ENCODE measurements at places on chromosomes 16 and 17. TPM values are rescaled to one million over a fixed set of nuclear protein-coding genes. Genes with fewer than 3 reads are reported as not detected.

- H3K27me3 ChIP-seq = no peaks in the 10 kb centered on the region
- peak overlapping the region; percentile 90 for H3K4me3 ChIP-seq
- no peak for DNase-seq
- H3K36me3 ChIP-seq = peaks cover 4% of the 10 kb centered on the region
- peaks cover 44% of the 10 kb centered on the region for H3K4me1 ChIP-seq
Observed at GRCh38 chr17:76452127-76452659, 759 bp downstream of the UBE2O start.

DNA sequence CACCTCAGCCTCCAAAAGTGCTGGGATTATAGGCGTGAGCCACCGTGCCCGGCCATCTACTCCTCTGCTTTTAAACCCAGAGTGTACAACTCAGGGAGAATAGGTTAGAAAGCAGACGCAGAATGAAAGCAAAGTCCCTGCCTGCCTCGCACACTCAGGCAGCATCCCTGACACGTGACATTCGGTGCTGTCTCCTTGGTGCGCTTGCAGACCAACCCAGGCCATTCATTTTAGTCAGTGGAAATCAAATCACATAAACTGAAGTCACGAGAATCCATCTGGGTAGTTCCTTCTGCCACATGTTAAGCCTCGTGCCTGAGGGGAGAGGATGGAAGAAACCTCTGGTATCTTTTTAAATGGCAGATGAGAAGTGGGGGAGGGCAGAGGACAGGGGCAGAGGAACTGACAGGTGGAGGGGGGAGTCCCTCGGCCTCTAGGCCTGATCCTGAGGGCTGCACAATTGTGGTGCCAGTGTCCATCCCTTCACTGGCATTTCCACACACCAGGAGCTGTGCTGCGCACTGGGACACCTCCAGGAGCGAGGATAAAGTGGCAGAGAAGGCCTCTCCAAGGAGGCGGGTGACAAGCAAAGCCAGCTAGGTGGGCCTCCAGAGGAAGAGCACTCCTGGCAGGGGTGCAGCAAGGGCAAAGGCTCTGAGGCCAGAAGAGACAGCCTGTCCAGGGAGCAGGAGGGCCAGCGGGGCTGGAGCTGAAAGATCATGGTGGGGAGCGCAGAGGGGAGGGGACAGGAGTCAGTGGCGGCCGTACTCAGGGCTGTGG is 196.3 kb downstream of the KATNIP start:
- H3K36me3 ChIP-seq = peaks cover 7% of the 10 kb centered on the region
- H3K27ac ChIP-seq = no peak overlapping the region

The ARL5C gene
- total RNA-seq = not detected

The ZG16B gene
- 1.6 TPM for total RNA-seq

DNA sequence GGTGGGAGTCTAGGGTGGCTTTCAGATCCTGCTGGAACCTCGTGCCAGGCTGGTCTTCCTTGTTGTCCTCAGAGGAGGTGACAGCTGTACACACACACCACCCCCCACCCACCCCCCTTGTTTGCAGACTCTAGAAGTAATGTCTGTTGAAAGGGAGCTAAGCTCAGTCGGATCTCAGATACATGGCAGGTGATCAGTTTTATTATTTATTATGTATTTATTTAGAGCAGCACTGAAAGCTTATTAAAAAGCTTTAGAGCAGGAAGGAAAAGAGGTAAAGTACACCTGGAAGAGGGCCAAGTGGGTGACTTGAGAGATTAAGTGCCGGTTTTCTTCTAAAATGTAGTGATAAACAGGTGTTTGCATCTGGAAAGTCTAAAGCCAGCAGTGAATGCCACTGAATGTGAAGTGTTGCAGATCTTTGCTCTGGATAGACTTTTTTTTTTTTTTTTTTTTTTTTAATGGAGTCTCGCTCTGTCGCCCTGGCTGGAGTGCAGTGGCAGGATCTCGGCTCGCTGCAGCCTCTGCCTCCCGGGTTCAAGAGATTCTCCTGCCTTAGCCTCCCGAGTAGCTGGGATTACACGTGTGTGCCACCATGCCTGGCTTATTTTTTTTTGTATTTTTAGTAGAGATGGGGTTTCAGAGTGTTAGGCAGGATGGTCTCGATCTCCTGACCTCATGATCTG is 40.2 kb downstream of the FOXK2 start:
- no peak overlapping the region for H3K4me3 ChIP-seq

DNA sequence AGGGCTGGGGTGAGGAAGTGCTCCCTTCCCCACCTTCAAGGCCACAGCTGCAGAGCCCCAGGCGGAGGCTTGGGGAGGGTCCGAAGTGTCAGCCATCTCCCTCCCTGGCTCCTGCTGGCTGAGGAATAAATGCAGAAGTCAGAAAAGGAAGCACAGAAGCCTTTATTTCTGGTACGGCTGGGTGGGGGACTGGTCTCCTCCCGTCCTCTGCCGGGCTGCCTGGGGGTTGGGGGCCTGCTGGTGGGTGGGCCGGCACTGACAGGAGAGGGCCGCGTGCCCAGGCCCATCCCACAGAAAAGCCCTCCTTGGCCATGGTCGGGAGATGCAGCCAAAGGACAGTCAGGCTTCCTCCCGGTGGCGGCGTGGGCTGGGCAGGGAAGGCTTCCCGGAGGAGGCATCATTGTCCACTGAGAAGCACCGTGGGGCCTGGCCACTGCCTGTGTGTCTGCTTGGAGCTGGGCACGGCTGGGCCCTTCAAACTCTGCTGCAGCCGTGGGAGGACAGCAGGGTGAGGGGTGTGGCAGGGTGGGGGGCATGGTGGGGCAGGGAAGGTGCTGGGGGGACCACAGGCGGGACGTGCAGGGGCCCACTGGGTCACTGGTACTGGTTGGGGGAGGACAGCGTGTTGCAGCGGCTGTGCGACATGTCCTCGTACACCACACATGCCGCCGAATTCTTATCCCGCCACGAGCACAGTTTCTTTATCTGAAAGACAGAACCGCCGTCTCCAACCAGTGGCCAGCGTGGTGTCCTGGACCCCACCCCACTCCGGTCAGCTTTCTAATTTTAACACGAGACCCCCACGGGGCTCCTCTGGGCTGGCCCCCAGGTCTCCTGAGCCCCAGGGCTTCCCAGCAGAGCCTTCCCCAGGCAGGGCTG is 2.4 kb downstream of the CD7 start:
- H3K27ac ChIP-seq = peak overlapping the region; percentile 93
- H3K4me1 ChIP-seq = peaks cover 13% of the 10 kb centered on the region

GRCh38 chr17:28576758-28577465 is at the start of gene ALDOC:
TSS of gene ALDOC (minus strand) at chr17:28576895. CDS start at chr17:28575532, 1,363 bp downstream.
- H3K4me1 ChIP-seq = peaks cover 21% of the 10 kb centered on the region
- DNase-seq = peak; percentile 99
- H3K4me3 ChIP-seq = peak within 1 kb of the TSS; percentile 87
- H3K27ac ChIP-seq = peak within 1 kb of the TSS; percentile 89
- no peaks in the 10 kb centered on the region for H3K27me3 ChIP-seq
- peaks cover 30% of the 10 kb centered on the region for H3K36me3 ChIP-seq

- DNase-seq = no peak
- H3K27ac ChIP-seq = peak overlapping the region; percentile 48
- no peaks in the 10 kb centered on the region for H3K27me3 ChIP-seq
- peaks cover 19% of the 10 kb centered on the region for H3K36me3 ChIP-seq
- H3K4me1 ChIP-seq = peaks cover 16% of the 10 kb centered on the region
Observed at GRCh38 chr16:58584831-58585505, 44.7 kb downstream of the CNOT1 start.

DNA sequence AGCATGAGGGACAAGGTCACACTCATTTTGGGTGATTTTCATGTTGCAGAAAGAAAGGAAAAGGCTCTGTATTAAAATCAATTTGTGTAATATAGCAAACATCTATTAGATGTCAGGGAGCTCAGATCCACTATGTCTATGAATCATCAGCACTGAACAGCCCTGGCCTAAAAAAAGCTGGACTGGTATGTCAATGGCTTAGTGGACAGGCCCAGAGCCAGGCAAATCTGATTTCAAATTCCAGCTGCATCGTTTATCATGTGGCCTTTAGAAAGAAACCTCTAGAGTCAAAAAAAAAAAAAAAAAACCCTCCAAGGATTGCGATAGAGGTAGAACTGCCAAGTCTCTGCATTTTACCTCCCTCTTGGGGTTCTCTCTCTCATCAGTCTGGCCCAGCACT is 5.4 kb downstream of the GAS7 start:
- no peak overlapping the region for H3K4me3 ChIP-seq
- no peak overlapping the region for H3K27ac ChIP-seq
- peaks cover 16% of the 10 kb centered on the region for H3K27me3 ChIP-seq

The TMEM235 gene
- not detected for total RNA-seq

- no peak for DNase-seq
- H3K36me3 ChIP-seq = peaks cover 31% of the 10 kb centered on the region
- H3K4me1 ChIP-seq = peaks cover 26% of the 10 kb centered on the region
- no peak overlapping the region for H3K4me3 ChIP-seq
Observed at GRCh38 chr17:77664097-77664729, 294.3 kb upstream of the TNRC6C start.

GRCh38 chr17:45889579-45889978 is 4.8 kb upstream of the MAPT start:
- DNase-seq = no peak
- no peak overlapping the region for H3K4me3 ChIP-seq
- no peak overlapping the region for H3K27ac ChIP-seq
- peaks cover 8% of the 10 kb centered on the region for H3K4me1 ChIP-seq
- H3K36me3 ChIP-seq = no peaks in the 10 kb centered on the region

GRCh38 chr17:2067048-2067561 is 12.2 kb downstream of the HIC1 start:
- no peak overlapping the region for H3K27ac ChIP-seq
- peaks cover 5% of the 10 kb centered on the region for H3K27me3 ChIP-seq
- DNase-seq = no peak
- H3K4me1 ChIP-seq = peaks cover 40% of the 10 kb centered on the region
- H3K36me3 ChIP-seq = peaks cover 70% of the 10 kb centered on the region

The KATNIP gene
- total RNA-seq = 10.1 TPM

The IL17C gene
- not detected for total RNA-seq

- H3K4me1 ChIP-seq = no peaks in the 10 kb centered on the region
- H3K27ac ChIP-seq = no peak overlapping the region
- H3K4me3 ChIP-seq = no peak overlapping the region
- H3K27me3 ChIP-seq = no peaks in the 10 kb centered on the region
- DNase-seq = no peak
- H3K36me3 ChIP-seq = peaks cover 4% of the 10 kb centered on the region
Observed at GRCh38 chr16:2498531-2499253, 15.1 kb upstream of the ATP6V0C start.

The KRTAP1-5 gene
- total RNA-seq = not detected

The ACSM2A gene
- not detected for total RNA-seq

DNA sequence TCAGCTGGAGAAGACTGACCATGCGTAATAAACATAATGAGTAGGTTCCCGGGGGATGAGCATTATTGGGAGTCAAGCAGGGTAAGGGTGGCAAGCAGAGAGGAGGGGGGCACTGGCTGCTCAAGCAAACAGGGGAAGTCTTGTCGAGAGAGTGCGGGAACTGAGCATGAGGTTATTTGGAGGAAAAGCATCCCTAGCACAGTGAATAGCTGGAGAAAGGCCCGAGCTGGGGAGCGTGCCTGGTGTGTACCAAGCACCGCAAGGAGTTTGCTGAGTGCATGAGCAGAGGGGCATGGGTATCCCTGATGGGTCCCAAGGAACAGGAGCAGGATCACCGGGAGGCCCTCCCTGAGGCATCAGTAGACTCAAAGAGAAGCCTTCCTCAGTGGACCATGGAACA is 17.2 kb downstream of the CYTH1 start:
- peak overlapping the region; percentile 29 for H3K4me3 ChIP-seq
- peaks cover 12% of the 10 kb centered on the region for H3K36me3 ChIP-seq
- peaks cover 41% of the 10 kb centered on the region for H3K4me1 ChIP-seq
- H3K27ac ChIP-seq = peak overlapping the region; percentile 77
- H3K27me3 ChIP-seq = no peaks in the 10 kb centered on the region

- peaks cover 10% of the 10 kb centered on the region for H3K36me3 ChIP-seq
- no peaks in the 10 kb centered on the region for H3K27me3 ChIP-seq
- no peak for DNase-seq
- H3K4me1 ChIP-seq = no peaks in the 10 kb centered on the region
Observed at GRCh38 chr17:51000835-51001638, 119.6 kb downstream of the SPAG9 start.

DNA sequence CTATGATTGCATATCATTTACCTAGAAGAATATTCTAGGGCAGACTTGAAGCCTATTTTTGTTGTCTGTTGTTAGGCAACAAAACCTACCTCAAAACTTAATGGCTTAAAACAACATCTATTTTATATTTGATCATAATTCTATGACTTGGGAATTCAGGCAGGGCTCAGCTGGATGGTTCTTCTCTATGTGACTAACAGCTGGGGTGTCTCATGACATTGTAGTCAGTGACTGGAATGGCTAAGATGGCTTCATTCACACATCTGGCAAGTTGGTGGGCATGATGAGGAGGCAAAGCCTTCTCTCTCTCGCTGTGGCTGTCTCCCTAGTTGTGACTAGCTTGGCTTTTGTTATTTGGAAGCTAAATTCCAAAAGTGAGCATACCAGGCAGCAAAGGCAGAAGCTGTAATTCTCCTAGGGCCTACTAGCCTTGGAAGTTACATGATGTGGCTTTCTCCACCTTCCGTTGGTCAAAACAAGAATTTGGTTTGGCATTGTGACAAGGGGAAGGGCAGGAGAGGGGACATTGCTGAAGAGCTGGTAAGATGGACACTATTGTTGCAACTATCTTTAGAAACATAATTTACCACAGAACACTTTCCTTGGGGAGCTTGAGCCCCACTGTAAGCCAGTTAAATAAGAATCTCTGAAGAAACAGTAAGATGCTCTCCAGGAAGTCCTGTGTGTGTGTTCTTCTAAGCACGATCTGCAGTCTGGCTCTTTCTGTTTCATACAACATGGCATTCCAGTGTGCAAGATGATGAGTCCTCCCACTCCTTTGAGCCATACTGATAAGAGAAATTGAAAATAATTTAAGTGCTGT is 39.4 kb downstream of the ZNRF1 start:
- H3K27me3 ChIP-seq = no peaks in the 10 kb centered on the region
- H3K4me1 ChIP-seq = peaks cover 5% of the 10 kb centered on the region
- H3K36me3 ChIP-seq = peaks cover 19% of the 10 kb centered on the region
- no peak for DNase-seq
- no peak overlapping the region for H3K27ac ChIP-seq
- no peak overlapping the region for H3K4me3 ChIP-seq

The PRSS36 gene
- not detected for total RNA-seq

DNA sequence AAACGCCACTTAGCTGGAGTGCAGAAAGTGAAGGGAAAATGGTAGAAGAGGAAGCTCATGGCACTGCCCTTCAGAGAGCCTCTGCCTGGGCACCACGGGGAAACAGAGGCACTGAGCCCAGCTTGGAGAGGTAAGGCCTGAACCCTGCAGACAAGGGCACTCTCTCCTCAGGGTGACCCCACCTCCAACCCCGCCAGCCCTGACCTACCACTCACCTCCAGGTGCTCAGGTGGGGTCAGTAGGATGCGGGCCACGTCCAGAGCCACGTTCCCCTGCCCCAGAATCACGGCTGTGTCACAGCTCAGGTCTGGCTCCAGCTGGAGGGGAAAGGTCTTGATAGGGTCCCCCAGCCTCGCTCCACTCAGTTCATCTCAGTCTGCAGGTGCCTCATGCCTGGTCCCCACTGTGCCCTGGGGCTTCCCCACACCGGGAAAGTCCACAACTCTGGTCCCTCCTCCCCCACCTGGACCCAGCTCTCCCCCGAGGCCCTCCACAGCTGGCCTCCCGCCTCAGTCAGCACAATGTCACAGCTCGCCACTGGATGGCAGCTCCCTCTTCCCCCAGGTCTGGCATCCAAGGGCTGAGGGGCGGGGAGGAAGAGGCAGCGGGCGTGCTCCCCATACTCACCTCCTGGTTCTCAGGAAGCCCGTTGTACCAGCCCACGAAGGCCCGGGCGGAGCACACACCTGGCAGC is 6.0 kb upstream of the GRIN2C start:
- peaks cover 1% of the 10 kb centered on the region for H3K36me3 ChIP-seq
- H3K4me3 ChIP-seq = no peak overlapping the region
- DNase-seq = no peak
- H3K4me1 ChIP-seq = peaks cover 7% of the 10 kb centered on the region
- no peak overlapping the region for H3K27ac ChIP-seq
- H3K27me3 ChIP-seq = peaks cover 17% of the 10 kb centered on the region

The RRAD gene
- total RNA-seq = 0.33 TPM

Measured in activated naive CD8-positive, alpha-beta T cell treated with anti-CD3 and anti-CD28 coated beads for 36 hours (primary cell).